ENCODE measurements at places on chromosomes 4 and X.

- no peak for DNase-seq
Observed at GRCh38 chrX:6024204-6024603, 204.5 kb downstream of the NLGN4X start.

GRCh38 chr4:162229670-162230069, 65.9 kb upstream of the FSTL5 start:
- no peak for DNase-seq

DNA sequence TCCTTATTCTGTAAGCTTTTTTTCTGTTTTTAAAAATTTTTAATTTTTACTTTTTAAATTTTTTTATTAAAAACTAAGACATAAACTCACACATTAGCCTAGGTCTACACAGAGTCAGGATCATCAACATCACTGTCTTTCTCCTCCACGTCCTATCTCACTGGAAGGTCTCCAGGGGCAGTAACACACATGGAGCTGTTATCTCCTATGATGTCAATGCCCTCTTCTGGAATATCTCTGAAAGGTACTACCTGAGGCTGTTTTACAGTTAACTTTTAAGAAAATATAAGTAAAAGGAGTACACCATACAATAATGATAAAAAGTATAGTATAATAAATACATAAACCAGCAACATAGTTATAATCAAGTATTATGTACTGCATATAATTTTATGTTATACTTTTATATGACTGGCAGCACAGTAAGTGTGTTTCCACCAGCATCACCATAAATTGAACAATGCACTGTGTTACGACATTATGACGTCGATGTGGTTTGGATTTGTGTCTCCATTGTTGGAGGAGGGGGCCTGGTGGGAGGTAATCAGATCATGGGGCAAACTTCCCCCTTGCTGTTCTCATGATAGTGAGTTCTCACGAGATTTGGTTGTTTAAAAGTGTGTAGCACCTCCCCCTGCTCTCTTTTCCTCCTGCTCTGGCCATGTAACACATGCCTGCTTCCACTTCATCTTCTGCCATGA, 21.3 kb downstream of the IL15 start:
- DNase-seq, result no peak

GRCh38 chr4:81666491-81666890, 194.8 kb upstream of the RASGEF1B start:
- no peak for DNase-seq

DNA sequence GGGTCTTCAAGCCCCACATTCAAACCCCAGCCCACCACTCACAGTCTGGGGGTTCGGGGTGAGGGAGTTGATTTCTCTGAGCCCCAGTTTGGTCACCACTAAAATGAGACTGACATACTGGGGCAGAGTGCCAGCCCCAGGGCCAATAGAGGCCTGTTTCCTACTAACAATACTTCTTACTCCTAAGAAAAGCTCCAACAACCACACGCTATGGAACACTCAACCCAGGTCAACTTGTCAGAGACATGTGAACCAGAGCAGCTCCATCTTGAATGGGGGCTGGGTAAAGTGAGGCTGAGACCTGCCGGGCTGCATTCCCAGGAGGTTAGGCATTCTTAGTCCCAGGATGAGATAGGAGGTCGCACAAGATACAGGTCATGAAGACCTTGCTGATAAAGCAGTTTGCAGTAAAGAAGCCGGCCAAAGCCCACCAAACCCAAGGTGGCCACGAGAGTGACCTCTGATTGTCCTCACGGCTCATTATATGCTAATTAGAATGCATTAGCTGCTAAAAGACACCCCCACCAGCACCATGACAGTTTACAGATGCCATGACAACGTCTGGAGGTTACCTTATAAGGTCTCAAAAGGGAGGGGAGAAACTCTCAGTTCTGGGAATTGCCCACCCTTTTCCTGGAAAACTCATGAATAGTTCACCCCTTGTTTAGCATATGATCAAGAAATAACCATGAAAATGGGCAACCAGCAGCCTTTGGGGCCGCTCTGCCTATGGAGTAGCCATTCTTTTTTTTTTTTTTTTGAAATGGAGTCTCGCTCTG, 26.6 kb upstream of the HTRA3 start:
- DNase-seq, result no peak

- DNase-seq, result no peak
Observed at GRCh38 chr4:18039113-18039512, 17.6 kb upstream of the LCORL start.

GRCh38 chr4:145298885-145299284, 118.5 kb upstream of the OTUD4 start:
- no peak for DNase-seq

GRCh38 chrX:39679497-39680157, 418.1 kb downstream of the BCOR start:
- DNase-seq, result no peak

- no peak for DNase-seq
Observed at GRCh38 chr4:38359113-38359512, 304.9 kb upstream of the KLF3 start.

- DNase-seq, result no peak
Observed at GRCh38 chrX:20515841-20516461, 249.2 kb upstream of the RPS6KA3 start.

GRCh38 chrX:42680666-42681065, 97.3 kb downstream of the PPP1R2C start:
- no peak for DNase-seq

- no peak for DNase-seq
Observed at GRCh38 chrX:100643956-100644860, at the start of gene SRPX2. SRPX2 (plus strand) TSS chrX:100644199; CDS start chrX:100646323, 2,124 bp downstream.

DNA sequence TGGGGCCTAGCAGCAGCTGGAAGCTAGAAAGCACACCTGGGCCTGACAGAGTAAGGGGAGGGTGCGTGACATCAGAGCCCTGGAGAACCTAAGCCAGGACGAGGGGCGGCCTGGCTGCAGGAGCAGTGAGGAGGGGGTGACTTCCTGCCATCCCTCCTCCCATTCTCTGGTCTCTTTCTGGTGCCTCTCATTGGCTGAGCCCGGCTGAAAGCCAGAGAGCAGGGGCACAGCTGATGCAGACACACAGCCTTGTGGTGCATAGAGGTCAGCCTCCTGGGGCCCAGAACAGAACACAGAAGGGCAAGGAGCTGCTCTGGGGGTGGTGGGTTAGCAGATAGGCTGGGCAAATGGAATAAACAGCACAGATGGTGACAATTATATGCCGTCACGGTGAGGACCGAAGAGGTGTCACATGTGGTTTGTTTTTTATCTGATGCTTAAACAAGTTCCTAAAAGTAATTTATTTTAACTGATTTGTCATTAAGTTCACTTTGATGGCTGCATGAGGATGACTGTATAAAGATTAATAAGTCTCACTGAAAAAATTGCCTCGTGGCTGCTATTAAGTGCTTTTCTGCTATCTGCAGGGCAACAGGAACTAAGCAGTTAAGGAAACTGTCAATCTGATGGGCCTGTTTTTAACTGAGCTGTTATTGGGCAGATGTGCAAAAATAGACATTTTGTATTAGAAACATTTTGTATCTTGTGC, 102.0 kb downstream of the FNIP2 start:
- DNase-seq, result no peak

GRCh38 chr4:111836601-111837000, 308.7 kb upstream of the FAM241A start:
- no peak for DNase-seq

DNA sequence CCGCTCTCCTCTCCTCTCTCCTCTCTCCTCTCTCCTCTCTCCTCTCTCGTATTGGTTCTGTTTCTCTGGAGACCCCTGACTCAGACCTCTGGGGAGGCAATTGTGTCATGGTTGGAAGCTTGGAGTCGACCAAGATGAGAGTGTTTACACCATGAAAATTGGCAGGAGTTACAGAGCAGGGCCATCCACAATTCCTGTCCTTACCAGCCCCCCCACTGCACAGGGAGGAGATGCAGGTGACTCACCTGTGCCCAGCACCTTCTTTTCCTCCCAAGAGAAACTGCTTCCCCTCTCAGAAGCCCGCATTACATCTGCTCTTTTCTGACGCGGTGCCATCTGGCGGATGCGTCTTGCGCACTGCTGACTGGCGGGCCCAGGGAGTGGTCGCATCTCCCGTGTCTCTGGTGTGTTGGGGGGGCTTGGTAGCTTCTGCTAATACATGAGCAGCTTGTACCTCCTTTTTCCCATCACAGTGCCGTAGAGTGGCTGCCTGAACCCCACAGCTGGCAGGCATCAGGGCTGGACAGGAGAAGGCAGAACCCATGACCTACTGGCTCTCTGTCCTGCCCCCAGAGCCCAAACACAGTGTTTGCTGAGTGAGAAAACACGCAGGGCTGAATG, 31.4 kb upstream of the GPR78 start:
- DNase-seq, result no peak

DNA sequence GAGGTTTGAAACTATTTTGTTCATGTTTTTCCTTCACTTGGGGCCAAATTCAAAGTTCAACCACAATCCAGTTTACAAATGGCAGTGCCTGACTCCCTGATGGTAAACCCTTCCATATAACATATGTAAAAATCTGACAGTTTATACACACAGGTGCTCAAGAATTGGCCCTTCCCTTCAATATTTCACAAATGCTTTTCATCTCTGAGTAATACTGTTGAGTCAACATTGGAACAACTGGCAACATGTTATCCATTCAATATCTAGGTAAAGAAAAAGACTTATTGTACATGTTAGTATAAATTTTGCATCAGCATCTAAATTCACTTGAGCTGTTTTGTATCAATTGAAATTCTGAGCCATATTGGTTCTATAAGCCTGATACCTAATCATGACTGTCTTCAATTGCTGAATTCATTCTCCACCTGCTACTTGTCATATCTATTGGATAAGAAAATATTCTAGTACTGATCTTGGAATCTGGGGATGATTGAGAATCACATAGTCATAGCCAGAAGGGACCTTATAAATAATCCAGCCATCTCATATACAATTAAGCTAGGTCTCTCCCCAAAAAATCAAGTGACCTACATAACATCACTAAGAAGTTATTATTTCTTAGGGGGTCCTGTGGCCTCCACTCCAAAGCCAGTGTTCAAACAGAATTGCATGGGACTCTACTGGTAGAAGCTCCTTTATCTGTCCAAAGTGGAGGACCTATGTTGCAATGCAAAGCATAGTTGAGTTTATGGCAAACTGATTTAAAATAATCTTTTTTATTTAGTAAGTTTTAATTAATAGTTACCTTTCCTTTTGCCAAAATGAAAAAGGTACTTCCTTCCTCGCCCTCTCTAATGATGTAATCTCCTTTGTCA, 61.9 kb downstream of the PRKG2 start:
- no peak for DNase-seq

- no peak for DNase-seq
Observed at GRCh38 chrX:8724300-8724699, 7.6 kb downstream of the ANOS1 start.

- no peak for DNase-seq
Observed at GRCh38 chr4:11293866-11294265, 134.8 kb downstream of the HS3ST1 start.

DNA sequence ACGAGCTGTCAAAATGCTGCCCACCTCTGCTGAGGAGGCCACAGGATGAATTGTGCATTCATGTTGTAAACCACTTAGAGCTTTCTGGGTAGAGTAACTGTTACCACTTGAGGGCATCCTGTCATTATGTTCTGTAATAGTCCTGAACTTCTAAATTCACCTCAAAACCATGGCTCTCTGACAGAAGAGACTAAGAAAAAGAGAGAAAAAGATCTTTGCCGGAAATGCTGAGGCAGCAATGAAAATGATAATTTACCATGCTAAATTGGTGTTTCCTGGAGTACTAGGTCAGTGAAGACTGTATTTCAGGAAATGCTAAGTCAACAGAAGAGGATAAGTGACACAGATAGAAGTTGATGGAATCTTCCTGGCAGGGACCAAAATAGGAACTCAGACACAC, 942.3 kb upstream of the SLIT2 start:
- DNase-seq, result no peak

DNA sequence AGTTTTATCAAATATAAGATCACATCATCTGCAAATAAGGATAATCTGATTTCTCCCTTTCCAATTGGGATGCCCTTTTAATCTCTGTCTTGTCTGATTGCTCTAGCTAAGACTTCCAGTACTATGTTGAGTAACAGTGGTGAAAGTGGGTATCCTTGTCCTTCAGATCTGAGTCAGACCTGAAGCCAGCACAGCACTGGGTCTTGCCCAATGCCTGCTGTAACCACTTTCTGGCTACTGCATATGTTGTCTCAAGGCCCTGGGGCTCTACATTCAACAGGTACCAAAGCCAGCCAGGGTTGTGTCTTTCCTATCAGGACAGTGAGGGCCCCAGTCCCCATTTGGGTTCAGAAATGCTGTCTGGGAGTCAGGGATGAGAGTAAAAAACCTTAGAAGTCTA, 90.3 kb downstream of the CYSLTR1 start:
- no peak for DNase-seq

GRCh38 chrX:63128509-63128908, 222.6 kb downstream of the SPIN4 start:
- peak; percentile 2 for DNase-seq

- no peak for DNase-seq
Observed at GRCh38 chr4:185950891-185951290, 118.1 kb upstream of the TLR3 start.

- no peak for DNase-seq
Observed at GRCh38 chr4:1246901-1247863, 1.7 kb downstream of the CTBP1 start.

DNA sequence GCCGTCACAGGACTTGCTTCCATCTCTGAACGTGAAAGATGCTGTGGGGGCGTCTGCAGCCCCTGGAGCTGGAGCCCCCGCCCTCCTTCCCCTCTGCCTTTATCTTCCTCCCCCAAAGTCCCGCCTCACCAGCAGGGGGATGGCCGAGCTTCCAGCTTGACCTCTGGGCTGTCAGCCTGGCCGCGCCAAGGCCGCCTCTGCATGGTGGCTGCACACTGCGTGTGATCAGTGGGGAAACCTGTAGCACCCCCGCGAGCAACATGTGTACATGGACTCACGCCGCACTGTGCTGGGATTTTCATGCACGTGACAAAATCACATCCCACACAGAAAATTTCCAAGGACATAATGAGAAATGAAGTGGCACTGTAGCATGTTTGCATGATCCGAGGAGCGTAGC, 26.5 kb upstream of the PSAPL1 start:
- no peak for DNase-seq

- DNase-seq, result no peak
Observed at GRCh38 chr4:25539241-25539640, 116.4 kb upstream of the SLC34A2 start.

GRCh38 chr4:142512161-142512560, 333.9 kb downstream of the INPP4B start:
- no peak for DNase-seq

- no peak for DNase-seq
Observed at GRCh38 chr4:55321707-55322264, 24.3 kb upstream of the SRD5A3 start.

GRCh38 chr4:13903061-13903460, 275.5 kb upstream of the BOD1L1 start:
- no peak for DNase-seq

All from central memory CD4-positive, alpha-beta T cell (primary cell).